ENCODE measurements at places on chromosomes 3 and 15.

- peak; percentile 36 for DNase-seq
These were observed 225 bp downstream of the RHOA start for GRCh38 chr3:49411535-49411967.

DNA sequence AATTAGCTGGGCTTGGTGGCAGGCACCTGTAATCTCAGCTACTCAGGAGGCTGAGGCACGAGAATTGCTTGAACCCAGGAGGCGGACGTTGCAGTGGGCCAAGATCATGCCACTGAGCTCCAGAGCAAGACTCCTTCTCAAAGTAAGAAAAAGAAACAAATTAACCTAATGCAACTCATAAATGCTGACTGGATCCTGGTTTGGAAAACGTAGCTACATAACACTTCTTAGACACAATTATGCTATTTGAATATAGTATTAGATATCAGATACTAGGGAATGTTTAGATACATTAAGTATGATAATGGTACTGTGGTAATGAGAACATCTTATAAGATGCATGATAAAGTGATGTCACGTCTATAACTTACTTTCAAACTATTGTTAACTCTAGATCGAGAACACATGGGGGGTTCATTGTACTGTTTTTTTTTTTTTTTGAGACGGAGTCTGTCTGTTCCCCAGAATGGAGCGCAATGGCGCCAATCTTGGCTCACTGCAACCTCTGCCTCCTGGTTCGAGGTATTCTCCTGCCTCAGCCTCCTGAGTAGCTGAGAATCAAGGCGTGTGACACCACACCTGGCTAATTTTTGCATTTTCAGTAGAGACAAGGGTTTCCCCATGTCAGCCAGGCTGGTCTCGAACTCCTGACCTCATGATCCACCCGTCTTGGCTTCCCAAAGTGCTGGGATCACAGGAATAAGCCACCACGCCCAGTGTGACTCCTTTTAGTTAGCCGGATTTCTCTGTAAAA lies 5.9 kb upstream of the ISY1 start:
- DNase-seq = no peak

- DNase-seq = no peak
These were observed 6.2 kb downstream of the CXCR6 start for GRCh38 chr3:45949432-45949831.

DNA sequence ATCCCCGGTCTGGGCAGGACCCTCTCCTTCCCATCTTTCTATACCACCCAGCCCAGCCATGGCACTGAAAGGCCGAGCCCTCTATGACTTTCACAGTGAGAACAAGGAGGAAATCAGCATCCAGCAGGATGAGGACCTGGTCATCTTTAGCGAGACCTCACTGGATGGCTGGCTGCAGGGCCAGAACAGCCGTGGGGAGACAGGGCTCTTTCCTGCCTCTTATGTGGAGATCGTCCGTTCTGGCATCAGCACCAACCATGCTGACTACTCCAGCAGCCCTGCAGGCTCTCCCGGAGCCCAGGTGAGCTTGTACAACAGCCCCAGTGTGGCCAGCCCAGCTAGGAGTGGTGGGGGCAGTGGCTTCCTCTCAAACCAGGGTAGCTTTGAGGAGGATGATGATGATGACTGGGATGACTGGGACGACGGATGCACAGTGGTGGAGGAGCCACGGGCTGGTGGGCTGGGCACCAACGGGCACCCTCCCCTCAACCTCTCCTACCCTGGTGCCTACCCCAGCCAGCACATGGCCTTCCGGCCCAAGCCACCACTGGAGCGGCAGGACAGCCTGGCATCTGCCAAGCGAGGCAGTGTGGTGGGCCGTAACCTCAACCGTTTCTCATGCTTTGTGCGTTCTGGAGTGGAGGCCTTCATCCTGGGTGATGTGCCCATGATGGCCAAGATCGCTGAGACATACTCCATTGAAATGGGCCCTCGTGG lies 1.5 kb downstream of the SNX33 start:
- DNase-seq = no peak

DNA sequence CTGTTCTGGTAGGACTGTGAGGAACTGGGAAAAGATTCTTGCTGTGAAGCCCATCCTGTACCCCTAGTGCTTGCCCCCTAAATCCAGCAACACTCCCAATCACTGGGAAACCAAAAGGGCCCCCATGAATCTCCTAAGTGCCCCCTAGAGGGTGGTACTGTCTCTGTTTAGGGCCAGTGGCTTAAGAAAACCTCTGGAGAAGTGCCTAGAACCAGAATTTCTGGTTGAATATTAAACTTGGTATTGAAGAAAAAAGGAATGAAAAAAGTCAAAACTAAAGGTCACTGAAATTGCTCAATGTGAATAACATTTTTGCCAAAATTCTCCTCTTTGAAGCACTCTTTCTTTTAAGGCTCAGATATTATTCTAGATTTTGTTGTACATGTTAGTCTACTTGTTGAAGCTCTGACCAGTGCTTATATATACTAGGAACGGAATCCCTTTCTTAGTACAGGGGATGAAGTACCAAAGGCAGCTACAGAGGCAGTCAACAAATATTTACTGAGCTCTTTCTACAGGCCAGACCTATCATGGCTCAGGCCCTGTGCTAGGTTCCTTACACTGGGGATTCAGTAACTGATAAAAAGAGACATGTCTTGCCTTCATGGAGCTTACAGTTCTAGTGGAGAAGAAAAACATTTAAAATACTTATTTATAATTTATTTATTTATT lies 138.8 kb downstream of the MYLK start:
- DNase-seq = peak; percentile 47

DNA sequence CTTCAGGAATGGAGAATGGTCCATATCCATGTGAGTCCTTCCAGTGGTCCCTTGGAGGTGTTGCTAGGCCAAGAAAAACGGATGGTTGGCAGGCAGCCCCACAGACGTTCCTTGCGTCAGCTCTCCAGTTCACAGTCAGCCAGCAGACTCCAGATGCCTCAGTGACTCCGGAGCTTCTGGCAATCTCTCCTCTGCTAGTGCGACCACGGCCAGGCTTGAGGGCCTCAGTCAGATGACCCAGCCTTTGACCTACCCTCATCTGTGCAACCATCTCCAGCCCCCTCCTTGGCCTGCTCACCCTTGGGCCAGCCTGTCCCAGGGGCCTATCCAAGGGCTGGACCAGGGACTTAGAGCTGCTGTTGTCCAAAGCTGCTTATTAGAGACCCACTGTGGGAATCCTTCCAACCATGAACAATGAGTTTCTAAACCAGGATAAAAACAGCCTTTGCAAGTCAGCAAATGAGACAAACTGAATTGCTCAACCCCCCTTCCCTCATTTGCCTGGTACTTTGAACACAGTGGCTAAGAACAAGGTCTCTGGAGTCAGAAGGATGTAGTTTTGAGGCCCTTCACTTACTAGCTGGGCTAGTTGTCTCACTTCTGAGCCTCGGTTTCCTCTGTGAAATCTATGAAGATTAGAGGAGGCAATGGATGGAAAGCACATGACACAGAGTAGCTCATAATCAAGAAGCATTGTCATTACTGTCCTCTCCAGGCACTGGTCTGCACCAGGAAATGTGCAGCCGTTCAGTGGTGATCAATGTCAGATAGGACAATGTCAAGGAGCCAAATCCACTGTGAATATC lies 44.8 kb downstream of the ANP32A start:
- peak; percentile 79 for DNase-seq
